ENCODE measurements at places on chromosomes 4 and X.

GRCh38 chrX:147376601-147377422 lies 534.9 kb upstream of the FMR1 start:
- no peak for DNase-seq

GRCh38 chr4:104446431-104447278 lies 48.0 kb downstream of the CXXC4 start:
- DNase-seq, result no peak

GRCh38 chr4:150327262-150327780 lies 249.1 kb downstream of the DCLK2 start:
- no peak for DNase-seq

GRCh38 chr4:38163216-38164006 lies 203.2 kb downstream of the PTTG2 start:
- DNase-seq, result no peak

GRCh38 chrX:33252306-33252825 lies 41.0 kb upstream of the DMD start:
- no peak for DNase-seq

GRCh38 chr4:151905197-151905596 lies 144.4 kb upstream of the GATB start:
- no peak for DNase-seq

- DNase-seq, result no peak
These were observed 372.1 kb upstream of the SMIM31 start for GRCh38 chr4:164381859-164382258.

DNA sequence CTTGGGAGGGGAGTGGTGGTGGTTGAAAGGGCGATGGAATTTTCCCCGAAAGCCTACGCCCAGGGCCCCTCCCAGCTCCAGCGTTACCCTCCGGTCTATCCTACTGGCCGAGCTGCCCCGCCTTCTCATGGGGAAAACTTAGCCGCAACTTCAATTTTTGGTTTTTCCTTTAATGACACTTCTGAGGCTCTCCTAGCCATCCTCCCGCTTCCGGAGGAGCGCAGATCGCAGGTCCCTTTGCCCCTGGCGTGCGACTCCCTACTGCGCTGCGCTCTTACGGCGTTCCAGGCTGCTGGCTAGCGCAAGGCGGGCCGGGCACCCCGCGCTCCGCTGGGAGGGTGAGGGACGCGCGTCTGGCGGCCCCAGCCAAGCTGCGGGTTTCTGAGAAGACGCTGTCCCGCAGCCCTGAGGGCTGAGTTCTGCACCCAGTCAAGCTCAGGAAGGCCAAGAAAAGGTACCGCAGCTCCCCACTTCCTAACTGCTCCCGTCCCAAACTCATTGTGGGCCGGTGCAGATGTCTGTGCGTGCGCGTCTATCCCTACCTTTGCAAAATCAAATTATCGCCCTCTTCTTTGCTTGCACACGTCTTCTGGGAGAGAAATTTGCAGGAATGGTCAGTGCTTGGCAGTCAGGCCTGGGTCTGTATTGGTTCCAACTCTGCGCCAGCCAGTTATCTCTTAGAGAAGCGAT lies 533 bp downstream of the IL15 start:
- DNase-seq, result no peak

GRCh38 chr4:114282937-114283336 lies 303.5 kb upstream of the ARSJ start:
- no peak for DNase-seq

- no peak for DNase-seq
These were observed 28.1 kb downstream of the STARD8 start for GRCh38 chrX:68675571-68675970.

DNA sequence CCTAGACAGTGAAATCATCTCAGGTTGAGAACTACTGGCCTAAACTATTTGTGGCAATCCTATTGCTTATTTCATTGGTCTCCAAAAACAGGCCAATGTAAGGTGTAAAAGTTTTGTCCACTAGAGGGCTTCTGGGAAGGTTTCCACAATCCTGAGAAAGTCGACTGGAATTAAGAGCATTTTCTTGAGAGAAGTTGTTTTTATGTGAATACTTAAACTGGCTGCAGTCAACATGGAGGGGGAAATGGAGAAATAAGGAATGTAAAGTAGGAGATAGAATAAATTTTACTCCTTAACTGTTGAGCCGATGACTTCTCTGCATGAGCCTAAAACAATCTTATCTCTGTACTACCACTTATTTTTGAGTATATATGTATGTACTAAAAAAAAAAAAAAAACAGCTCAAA lies 11.0 kb upstream of the EIF4E start:
- no peak for DNase-seq

GRCh38 chr4:75180790-75181776 lies 248.2 kb downstream of the PARM1 start:
- DNase-seq, result no peak

DNA sequence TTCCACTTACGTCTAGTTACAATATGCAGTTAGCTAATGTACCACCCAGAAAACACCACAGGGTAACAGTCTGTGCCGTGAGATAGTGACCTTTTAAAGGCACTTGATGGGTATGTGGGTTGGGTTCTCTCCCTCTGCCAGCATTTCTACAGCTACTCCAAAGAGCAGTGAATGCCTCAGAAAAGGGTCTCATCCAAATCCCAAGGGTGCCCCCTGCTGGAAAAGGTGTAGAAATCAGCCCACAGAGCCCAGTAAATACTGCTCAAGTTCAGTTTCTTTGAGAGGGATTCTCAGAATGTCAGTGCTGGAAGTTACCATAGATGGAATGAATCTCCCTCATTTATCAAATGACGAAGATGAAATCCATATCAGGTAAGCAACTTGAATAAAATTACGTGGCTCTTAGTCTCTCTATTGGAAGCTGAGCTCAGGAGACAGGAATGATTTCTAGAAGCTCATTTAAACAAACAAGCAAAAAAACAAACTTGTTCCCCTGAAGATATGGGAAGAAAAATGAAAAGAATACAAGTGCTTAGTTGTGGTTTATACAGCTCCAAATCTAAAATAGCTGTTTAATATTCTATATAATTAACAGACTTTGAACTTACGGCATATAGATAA lies 9.5 kb downstream of the RNF175 start:
- DNase-seq, result peak; percentile 9

GRCh38 chr4:185637163-185637875 lies 102.0 kb upstream of the PDLIM3 start:
- DNase-seq, result no peak

- no peak for DNase-seq
These were observed 92.5 kb upstream of the EDA2R start for GRCh38 chrX:66731398-66731797.

- no peak for DNase-seq
These were observed 68.8 kb upstream of the PRPS1 start for GRCh38 chrX:107559506-107559905.

DNA sequence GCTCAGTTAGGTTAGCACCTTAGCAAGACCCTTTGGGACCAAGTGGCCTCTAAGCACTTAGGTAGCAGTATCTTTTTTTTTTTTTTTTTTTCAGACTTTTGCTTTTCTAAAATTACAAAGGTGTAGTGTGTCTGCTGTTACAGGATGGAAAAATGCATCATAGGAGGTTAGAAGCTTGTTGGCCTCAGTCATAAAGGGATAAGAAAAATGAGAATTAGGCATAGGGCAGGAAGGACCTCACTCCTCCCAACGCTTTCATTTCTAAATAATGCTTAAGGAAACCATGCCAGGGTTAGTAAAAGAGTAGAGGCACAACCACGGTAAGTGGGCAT lies 148.4 kb upstream of the PLAC1 start:
- DNase-seq, result no peak

GRCh38 chr4:185307136-185307950 lies 88.4 kb downstream of the LRP2BP start:
- no peak for DNase-seq

GRCh38 chrX:78769946-78770345 lies 22.4 kb downstream of the LPAR4 start:
- no peak for DNase-seq

DNA sequence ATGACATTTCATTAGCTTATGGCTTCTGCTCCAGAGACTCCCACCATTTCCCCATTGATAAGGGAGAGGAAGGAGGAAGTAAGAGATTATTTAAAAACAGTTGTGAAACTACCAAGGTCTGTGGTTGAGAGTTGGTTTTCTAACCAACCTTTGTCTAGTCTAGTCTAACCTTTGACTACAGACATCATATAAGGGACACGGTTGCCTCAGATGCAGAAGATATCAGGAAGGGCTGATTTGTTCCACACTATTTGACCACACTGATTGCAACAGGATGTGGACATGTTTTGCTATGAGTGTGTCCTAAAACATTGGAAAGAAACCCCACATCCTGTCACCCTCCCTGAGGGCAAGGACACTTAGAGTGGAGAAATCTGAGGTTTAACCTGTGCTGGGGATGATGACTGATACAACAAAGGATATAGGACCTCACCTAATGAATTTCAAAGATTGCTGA lies 53.0 kb downstream of the COQ2 start:
- DNase-seq, result no peak

GRCh38 chr4:8162625-8163024 lies 4.0 kb upstream of the ABLIM2 start:
- DNase-seq, result no peak

GRCh38 chr4:5979981-5980380 lies 38.2 kb downstream of the C4orf50 start:
- DNase-seq, result no peak
